ENCODE measurements at places on chromosomes 5 and 9.

DNA sequence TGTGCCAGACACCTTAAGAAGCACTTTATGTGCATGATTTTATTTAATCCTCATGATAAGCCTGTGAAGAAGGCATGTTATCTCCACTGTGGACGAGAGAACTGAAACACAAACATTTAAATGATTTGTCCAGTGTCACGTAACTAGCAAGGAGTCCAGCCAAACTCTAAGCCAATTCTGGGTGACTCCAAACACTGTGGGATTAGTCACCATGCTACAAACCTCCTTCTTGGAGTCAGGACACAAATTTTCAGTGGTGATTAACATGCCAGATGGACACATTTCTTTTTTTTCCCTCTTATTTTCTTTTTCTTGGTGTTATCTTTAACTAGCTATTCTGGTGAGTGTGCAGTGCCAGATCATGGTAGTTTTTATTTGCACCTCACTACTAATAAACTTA is 316.8 kb downstream of the NDUFS4 start:
- no peaks in the 10 kb centered on the region for H3K27me3 ChIP-seq
- no peak overlapping the region for H3K4me3 ChIP-seq
- no peaks in the 10 kb centered on the region for H3K4me1 ChIP-seq
- no peaks in the 10 kb centered on the region for H3K36me3 ChIP-seq

DNA sequence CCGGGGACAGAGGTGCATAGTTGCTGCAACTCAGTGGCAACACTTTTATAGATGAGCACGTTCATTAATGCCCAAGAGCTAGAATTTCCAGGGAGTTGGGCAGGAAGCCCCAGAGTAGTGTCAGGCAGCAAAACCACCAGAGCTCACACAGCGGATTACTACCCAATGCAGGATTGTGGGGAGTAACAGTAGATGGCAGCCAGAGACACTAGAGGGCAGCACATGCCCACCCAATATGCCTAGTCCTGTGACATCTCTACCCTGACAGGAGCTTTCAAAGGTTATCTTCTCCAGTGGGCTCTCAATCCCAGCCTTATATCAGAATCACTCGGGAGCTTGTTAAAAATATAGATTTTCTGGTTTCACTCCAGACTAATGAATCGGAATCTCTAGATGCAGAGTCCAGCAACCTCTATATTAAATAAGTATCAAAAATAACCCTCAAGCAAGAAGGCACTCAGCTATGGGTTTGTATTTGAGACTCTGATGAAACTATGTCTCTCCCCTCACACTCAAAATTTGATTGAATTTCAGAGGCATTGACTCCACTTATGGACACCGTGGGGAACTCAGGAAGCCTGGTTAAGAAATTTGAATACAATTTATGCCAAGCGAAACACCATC is 58.4 kb upstream of the PHF24 start:
- H3K27me3 ChIP-seq, result no peaks in the 10 kb centered on the region
- no peaks in the 10 kb centered on the region for H3K36me3 ChIP-seq
- H3K4me1 ChIP-seq, result no peaks in the 10 kb centered on the region
- H3K4me3 ChIP-seq, result no peak overlapping the region

GRCh38 chr9:92737611-92738299 is 26.9 kb downstream of the BICD2 start:
- no peaks in the 10 kb centered on the region for H3K36me3 ChIP-seq
- peaks cover 8% of the 10 kb centered on the region for H3K4me1 ChIP-seq
- H3K4me3 ChIP-seq, result no peak overlapping the region
- DNase-seq, result peak; percentile 45

GRCh38 chr5:67059744-67060490 is 136.7 kb downstream of the CD180 start:
- H3K36me3 ChIP-seq, result no peaks in the 10 kb centered on the region
- no peaks in the 10 kb centered on the region for H3K27me3 ChIP-seq
- no peak overlapping the region for H3K4me3 ChIP-seq
- H3K27ac ChIP-seq, result no peak overlapping the region

- no peaks in the 10 kb centered on the region for H3K4me1 ChIP-seq
- H3K27ac ChIP-seq, result no peak overlapping the region
- no peaks in the 10 kb centered on the region for H3K27me3 ChIP-seq
- H3K36me3 ChIP-seq, result no peaks in the 10 kb centered on the region
- H3K4me3 ChIP-seq, result no peak overlapping the region
Observed at GRCh38 chr9:71984403-71984802, 73.0 kb downstream of the C9orf85 start.

GRCh38 chr9:23636199-23636598 is 189.8 kb downstream of the ELAVL2 start:
- no peaks in the 10 kb centered on the region for H3K36me3 ChIP-seq
- H3K4me3 ChIP-seq, result no peak overlapping the region
- no peak overlapping the region for H3K27ac ChIP-seq
- no peaks in the 10 kb centered on the region for H3K27me3 ChIP-seq
- DNase-seq, result no peak

DNA sequence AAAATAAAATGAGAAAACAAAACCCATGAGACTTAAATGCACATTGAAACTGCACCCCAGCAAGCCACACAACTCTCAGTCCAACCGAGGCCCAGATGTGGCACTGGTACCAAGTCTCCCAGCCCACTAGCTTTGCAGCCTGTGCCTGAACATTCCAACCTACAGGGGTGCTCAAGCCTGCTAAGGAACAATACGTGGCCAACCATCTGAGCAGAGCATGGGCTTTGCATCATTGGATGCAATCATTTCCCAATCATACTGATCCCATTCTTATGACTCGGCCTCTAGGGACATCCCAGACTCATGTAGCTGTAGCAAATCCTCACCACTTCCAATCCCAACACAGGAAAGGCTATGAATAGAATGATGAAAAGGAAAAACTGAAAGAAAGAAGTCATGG is 297.2 kb downstream of the SPOCK1 start:
- no peaks in the 10 kb centered on the region for H3K27me3 ChIP-seq
- H3K4me3 ChIP-seq, result no peak overlapping the region
- no peak for DNase-seq
- no peaks in the 10 kb centered on the region for H3K36me3 ChIP-seq
- no peaks in the 10 kb centered on the region for H3K4me1 ChIP-seq

- no peak overlapping the region for H3K4me3 ChIP-seq
- no peaks in the 10 kb centered on the region for H3K4me1 ChIP-seq
- no peaks in the 10 kb centered on the region for H3K27me3 ChIP-seq
- H3K27ac ChIP-seq, result no peak overlapping the region
Observed at GRCh38 chr5:167285591-167285990, 1005.9 kb upstream of the WWC1 start.

DNA sequence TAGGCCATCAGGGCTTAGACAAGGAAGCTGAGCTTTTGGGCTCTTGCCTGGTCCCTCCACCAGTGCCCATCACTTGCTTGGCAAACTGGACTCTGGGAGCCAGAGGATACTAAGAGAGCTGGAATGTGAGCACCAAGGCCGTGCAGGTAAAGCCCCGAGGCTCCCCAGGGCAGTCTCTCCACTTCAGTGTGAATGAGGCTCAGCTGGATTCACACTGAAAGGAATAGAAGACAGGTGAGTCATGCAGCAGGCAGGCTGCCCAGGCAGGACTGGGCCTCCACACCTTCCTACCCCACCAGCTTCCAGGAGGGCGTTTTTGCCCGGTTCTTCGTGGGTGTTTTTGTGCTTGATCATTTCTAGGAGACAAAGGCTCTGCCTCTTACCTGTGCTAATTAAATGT is 7.3 kb upstream of the CTSV start:
- H3K27me3 ChIP-seq, result no peaks in the 10 kb centered on the region
- no peaks in the 10 kb centered on the region for H3K36me3 ChIP-seq
- no peaks in the 10 kb centered on the region for H3K4me1 ChIP-seq
- peak overlapping the region; percentile 67 for H3K27ac ChIP-seq

GRCh38 chr5:137001026-137001569 is 498.0 kb downstream of the SPOCK1 start:
- H3K4me1 ChIP-seq, result no peaks in the 10 kb centered on the region
- no peak overlapping the region for H3K4me3 ChIP-seq
- no peak for DNase-seq

DNA sequence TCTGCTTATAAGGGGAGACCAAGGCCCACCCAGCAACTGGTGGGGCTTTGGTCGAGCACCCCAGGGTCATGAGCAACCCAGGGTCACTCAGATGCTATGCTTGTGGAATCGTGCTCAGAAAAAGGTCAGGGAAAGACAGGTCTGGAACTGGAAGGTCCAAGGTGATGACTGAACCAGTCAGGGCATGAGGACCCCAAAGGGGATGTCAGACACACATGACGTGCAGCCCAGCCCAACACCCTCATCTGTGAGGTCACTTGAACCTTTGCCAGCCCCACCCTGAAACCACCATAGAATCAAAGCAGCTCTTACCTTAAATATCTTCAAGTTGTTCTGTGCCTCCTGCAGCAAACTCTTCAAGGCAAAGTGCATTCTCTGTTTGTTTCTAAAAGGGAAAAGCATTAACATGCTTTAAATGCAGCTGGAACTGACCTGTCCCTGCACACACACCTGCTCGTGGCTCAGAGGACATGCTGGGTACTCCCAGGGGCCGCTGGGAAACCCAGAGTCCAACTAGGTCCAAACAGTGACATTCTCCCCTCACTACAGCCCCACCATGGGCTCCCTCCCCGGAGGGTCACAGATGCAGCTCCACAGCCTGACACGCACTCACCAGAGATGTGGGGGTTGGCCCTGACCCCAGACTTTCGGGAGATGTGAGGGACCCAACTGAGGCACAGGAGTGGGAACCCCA is 29.4 kb downstream of the IPPK start:
- H3K27ac ChIP-seq, result no peak overlapping the region
- no peak overlapping the region for H3K4me3 ChIP-seq
- peaks cover 1% of the 10 kb centered on the region for H3K36me3 ChIP-seq
- H3K4me1 ChIP-seq, result no peaks in the 10 kb centered on the region
- H3K27me3 ChIP-seq, result no peaks in the 10 kb centered on the region

DNA sequence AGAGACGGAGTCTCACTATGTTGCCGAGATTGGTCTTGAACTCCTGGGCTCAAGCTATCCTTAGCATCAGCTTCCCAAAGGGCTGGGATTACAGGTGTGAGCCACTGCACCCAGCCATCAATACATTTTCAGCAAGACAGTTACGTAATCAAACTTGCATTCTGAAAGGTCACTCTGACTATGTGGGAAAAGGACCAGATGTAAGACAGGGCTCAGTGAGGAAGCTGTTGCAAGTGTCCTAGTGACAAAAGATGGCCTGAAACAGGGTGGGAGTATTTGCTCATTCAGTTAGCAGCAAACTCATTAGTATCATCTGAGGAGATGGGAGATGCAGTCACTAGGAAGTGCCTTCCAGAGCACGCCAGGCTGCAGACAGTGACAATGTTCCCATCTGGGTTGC is 16.9 kb downstream of the MED27 start:
- no peak overlapping the region for H3K4me3 ChIP-seq
- no peak for DNase-seq
- no peaks in the 10 kb centered on the region for H3K4me1 ChIP-seq
- H3K27me3 ChIP-seq, result no peaks in the 10 kb centered on the region
- no peak overlapping the region for H3K27ac ChIP-seq

GRCh38 chr9:99433555-99433954 is 211.5 kb downstream of the SEC61B start:
- no peak overlapping the region for H3K4me3 ChIP-seq
- H3K27ac ChIP-seq, result no peak overlapping the region
- DNase-seq, result no peak
- H3K27me3 ChIP-seq, result no peaks in the 10 kb centered on the region
- no peaks in the 10 kb centered on the region for H3K36me3 ChIP-seq

GRCh38 chr5:116885825-116886224 is 311.2 kb upstream of the SEMA6A start:
- H3K27ac ChIP-seq, result no peak overlapping the region
- H3K27me3 ChIP-seq, result no peaks in the 10 kb centered on the region
- H3K4me1 ChIP-seq, result no peaks in the 10 kb centered on the region
- H3K36me3 ChIP-seq, result no peaks in the 10 kb centered on the region
- H3K4me3 ChIP-seq, result no peak overlapping the region
- no peak for DNase-seq

DNA sequence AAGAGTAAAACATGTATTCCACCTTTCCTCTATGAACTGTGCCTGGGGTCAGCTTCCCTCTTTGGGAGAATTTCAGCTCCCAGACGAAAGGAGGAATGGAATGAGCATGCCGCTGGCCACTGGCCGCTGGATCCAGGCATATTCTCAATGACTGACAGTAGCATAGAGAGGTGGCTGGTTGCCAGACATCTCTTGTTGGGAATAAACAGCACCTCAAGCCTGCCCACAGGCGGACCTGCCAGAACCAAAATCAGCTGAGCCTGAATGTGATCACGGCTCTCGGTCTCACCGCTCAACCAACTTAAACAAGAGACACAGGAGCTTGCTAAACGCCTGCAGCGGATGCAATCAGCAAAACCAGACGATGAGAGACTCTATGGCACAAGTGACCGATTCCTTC is 20.6 kb downstream of the TBC1D9B start:
- H3K4me1 ChIP-seq, result no peaks in the 10 kb centered on the region
- H3K4me3 ChIP-seq, result no peak overlapping the region
- H3K36me3 ChIP-seq, result peaks cover 32% of the 10 kb centered on the region
- DNase-seq, result no peak

GRCh38 chr5:24547132-24547531 is 97.6 kb downstream of the CDH10 start:
- H3K4me1 ChIP-seq, result no peaks in the 10 kb centered on the region
- no peak overlapping the region for H3K4me3 ChIP-seq
- H3K27me3 ChIP-seq, result no peaks in the 10 kb centered on the region
- no peak for DNase-seq

DNA sequence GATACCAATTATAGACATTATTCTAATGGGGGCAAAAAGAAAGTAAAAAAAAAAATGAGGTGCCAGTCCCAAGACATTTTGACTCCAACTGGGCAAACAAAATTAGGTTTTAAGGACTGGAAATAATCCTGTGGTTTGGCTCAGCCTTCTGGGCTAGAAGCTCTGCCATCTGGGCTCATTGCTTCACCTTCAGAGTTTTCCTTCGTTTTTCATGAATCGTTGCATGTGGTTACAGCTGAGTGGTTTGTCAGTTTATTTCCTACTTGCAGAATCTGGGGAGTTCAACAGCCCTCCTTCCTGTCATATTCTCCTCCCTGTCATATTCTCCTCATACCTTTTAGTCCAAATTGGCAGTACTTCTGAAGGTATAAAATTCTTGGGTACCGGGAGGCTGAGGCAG is 12.0 kb downstream of the UGT3A2 start:
- no peaks in the 10 kb centered on the region for H3K4me1 ChIP-seq
- DNase-seq, result no peak
- H3K4me3 ChIP-seq, result no peak overlapping the region
- no peaks in the 10 kb centered on the region for H3K27me3 ChIP-seq

DNA sequence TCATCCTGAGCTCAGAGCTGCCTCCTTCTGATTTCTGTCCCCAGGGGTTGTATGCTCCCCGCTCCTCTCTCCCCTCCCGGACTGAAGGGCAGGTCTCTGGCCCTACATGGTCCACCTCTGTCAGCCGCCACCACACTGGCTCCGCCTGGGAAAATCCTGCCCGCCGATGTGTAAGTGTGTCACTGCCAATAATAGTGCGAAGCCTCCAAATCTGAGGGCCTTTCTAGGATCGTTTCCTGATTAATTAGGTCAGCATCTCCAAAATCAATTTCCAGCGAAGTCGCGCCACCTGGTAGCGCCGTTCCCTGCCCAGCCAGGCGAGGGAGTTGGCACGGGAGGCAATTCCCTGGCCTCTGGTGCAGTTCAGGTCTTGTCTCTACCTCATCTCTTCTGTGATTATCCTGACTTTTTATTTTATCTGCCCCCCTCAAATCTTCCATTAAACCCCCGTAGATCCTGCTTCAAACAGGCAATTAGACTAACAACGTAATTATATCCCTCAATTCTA is 73.5 kb downstream of the ZNF618 start:
- no peaks in the 10 kb centered on the region for H3K36me3 ChIP-seq
- no peaks in the 10 kb centered on the region for H3K27me3 ChIP-seq
- no peak overlapping the region for H3K27ac ChIP-seq
- no peaks in the 10 kb centered on the region for H3K4me1 ChIP-seq
- no peak overlapping the region for H3K4me3 ChIP-seq
